ENCODE measurements at places on chromosomes 16 and 17.

- DNase-seq, result no peak
Observed at GRCh38 chr16:65062736-65063583, 58.9 kb downstream of the CDH11 start.

GRCh38 chr16:2484898-2485508 lies 10.1 kb downstream of the TBC1D24 start:
- no peak for DNase-seq

GRCh38 chr16:31441956-31442355 lies 633 bp downstream of the ZNF843 start:
- no peak for DNase-seq

DNA sequence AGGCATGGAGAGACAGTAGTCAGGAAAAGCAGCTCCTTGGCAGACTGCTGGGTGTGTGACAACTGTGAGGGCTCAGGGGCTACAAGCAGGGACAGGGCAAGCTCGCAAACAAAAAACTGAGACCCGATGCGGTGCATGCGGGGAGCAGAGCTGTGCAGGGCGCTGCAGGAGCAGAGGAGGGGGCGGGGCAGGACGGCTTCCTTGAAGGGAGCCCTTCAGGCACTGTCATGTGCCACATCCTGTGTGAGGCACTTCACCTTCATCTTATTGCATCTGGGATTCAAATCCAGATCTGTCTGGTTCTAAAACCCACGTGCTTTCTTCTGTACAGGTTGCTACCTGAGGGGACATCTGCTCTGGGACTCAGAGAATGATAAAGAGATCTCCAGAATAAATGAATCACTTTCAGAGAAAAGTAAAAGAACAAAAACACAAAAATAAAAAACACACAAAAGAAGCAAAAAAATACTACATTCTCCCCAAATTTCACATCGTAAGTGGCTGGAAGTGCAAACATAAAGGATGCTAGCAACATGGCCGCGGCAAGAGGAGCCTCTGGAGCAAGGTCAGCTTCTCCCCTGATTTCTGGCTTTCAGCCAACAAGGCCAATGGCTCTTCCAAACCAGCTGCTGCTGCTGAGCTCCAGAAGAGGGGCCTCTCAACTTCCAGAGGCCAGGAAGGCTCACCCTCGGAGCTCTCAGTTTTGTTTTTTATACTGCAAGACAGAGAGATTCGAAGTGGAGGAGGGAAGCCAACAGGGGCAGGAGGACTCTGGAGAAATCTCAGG lies 14.2 kb downstream of the LYRM9 start:
- no peak for DNase-seq

DNA sequence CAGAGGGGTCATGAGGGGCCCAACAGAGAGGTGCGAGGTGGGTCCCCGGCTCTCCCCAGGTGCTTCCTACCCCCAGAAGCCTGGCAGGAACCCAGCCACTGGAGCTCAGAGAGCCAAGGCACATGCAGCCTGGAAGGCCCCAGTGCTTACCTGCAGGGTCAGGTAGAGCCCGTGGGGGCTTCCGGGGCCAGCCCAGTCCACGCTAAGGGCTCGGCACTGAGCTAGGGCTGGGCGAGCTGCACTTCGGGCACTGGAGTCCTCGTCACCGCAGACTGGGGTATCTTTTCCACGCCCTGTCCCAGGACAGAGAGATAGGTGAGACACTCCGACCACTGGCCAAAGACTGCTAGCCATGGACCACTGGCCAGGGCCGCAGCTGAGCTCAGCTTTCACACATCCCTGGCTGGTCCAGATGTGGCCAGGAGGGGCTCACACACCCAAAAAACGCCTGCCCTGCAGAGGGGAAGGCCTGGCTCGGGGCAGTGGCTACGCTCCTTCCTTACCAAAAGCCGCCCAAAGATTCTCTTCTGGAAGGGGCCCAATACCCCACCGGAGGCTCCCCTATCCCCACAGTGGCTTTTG lies 7.4 kb downstream of the KIFC3 start:
- DNase-seq, result no peak

GRCh38 chr16:967077-967541 lies 3.7 kb downstream of the LMF1 start:
- DNase-seq, result no peak

DNA sequence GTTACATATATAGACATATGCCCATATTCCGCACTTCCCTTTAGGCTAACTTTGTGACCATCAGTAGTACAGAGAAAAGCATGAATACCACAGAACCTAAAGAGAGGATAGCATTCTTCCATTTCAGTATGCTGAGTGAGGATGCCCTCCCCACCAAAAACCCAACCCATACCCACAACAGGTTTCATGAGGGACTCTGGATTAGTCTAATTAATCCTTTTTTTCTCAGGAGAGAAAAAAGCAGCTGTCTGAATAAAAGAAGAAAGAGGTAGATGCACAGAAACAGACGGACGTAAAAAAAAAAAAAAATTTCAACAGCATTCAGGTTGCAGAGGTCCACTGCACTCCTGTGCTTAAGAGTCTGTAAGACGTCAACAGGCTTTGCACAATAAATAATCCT lies 6.7 kb downstream of the MMD start:
- DNase-seq, result no peak

DNA sequence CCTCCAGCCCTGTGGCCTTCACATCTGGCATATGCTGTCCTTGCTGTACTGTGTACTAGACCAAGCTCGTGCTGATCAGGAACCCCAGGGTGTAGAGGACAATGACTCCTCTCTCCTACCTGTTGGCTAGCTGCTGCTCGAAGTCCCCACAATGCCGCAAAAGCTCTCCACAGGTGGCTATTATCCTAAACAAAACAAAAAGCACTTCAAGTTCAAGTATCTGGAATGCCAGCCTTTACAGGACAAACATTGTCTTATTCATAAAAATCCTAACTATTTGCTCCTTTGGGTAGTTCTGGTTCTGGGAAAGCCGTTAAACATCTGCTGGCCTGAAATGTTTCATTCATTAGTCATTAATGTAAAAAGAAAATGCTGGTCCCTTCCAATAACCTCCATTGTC lies 42.8 kb downstream of the COG7 start:
- no peak for DNase-seq

DNA sequence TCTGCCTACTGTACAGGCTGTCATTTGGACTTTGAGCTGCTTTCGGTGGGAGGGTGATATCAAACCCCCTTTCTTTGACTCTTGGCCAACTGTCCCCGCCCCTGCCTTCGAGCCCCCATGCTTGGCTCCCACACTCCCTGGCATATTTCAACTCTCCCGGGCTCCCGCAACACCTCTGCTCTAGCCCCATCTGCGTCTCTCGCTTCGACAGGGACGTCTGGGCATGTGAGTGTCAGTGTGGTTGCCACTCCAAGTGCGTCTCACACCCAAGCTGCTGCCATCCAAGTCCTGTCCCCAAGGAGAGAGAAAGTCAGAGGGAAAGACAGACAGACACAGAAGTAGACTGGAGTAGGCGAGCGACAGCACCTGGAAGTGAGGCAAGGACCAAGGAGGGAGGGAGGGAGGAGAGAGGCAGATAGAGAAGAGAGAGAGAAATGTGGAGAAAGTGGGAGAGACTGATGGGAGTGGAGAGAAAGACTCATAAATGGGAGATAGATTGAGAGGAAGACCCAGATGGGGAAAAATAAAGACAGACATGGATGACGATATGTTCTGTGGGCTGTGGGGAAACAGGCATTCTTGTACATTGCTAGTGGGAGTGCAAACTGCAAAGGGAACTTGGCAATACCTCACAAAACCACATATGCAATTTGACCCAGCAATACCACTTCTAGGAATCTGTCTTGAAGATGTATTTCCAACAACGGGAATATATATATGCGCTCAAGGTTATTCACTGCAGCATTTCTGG lies 11.8 kb downstream of the STARD3 start:
- no peak for DNase-seq

DNA sequence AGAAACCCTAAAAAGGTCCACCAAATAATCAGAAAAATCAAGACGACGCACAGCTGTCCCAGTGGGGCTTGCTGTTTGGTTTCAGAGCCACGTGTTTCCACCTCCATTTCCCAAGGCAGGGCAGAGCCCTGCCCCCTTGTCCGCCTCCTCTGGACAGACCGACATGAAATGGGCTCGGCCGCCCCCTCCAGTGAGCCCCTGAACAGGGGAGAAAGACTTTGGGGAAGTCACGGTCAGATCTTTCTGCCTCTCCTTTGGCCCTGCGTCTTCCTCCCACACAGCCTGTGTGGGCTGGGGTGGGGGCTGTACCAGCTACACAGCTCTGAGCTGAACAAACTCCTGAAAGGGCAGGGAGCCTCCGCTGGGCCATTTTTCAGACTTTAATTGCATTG lies 230.7 kb downstream of the ENGASE start:
- no peak for DNase-seq

DNA sequence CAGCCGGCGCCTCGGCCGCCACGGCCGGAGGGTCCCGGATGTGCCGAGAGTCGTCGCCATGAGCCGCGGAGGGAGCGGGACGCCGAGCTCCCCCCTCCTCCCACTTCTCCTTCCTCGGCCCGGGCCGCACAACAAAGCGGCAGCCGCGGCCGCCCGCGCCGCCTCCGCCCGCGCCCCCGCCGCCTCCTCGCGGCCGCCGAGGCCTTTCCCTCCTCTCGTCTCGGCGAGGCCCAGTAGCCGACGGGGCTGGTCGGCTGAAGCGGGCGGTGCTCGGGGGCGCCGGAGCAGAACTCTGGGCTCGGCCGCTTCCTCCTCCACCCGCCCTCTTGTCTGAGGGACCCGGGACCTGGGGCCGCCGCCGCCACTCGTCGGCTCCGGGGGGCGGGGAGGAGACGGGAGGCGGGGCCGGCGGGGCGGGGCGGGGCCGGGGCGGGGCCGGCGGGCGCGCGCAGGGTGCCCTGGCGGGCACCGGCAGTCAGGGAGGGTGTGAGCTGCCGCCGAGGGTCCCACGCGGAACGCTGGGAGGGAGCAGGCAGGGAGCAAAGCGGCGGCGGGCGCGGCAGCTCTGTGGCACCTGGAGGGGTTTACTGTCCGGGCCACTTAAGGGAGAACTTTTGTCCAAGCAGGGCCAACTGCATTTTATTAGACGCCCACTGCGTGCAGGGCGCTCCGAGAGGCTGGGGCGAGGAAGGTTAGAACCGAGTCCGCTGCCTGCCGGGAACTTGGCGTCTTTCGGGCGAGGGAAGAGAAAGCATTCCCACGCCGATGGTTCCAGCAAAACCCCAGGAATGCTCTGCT lies at the start of gene SMURF2:
TSS of gene SMURF2 (minus strand) at position 332 of the 798 bp plus-strand sequence. CDS start 427 bp downstream, outside the sequence.
- no peak for DNase-seq

DNA sequence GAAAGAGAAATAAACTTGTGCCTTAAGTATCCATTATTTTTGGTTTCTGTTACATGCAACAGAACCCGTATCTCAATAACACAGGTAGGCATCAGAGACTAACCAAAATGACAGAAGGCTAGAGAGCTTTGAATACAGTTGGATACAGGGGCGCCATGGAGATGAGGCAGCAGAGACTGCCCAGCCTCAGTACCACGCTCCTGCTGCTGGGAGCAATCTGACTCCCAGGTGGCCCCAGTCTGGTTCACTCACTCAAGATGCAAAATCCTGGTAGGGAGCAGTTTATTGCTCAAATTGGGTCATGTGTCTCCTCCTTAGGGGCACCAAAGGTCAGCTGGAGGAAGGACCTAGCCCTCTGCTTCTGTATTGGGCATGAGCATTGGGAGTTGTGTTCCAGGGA lies 218.9 kb downstream of the USP22 start:
- DNase-seq, result no peak

- no peak for DNase-seq
Observed at GRCh38 chr17:81491181-81491581, 21.4 kb downstream of the ACTG1 start.

- no peak for DNase-seq
Observed at GRCh38 chr17:60604686-60605334, 4.8 kb downstream of the PPM1D start.

- DNase-seq, result no peak
Observed at GRCh38 chr17:58574025-58574424, 59.6 kb upstream of the MTMR4 start.

GRCh38 chr17:71516149-71516548 lies 604.7 kb upstream of the SOX9 start:
- no peak for DNase-seq

GRCh38 chr17:59439741-59440211 lies 108.3 kb downstream of the YPEL2 start:
- no peak for DNase-seq

GRCh38 chr17:71472809-71473789 lies 647.7 kb upstream of the SOX9 start:
- no peak for DNase-seq

DNA sequence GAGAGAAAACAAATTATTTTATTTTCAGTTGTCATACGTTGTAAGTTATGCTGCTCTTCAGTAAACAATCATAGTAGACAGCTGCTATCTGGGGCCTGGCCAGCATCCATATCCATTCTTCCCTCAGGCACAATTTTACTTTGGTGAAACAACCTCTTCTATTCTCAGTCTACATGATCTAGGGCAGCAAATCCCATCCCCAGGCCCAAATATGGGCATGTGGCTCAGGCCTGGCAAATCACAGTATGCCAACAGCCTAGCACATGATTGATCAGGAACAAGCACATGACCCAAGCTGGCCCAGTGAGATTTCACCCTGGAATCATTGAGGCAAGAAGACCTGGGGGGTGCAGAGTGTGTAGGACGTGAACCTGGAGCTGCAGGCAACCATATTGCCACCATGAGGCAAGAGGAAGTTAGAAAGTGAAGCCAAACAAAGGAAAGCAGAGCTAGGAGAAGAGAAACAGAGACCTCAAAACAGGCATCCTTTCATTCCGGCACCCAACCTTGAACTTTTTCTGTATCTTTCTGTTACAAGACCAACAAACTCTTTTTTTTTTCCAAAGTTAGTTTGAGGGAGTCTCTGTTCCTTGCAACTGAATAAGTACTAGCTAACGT lies 10.3 kb upstream of the ABCC12 start:
- DNase-seq, result no peak

- no peak for DNase-seq
Observed at GRCh38 chr17:64941045-64941444, 21.8 kb upstream of the LRRC37A3 start.

GRCh38 chr16:85003725-85004586 lies 7.4 kb downstream of the ZDHHC7 start:
- no peak for DNase-seq

DNA sequence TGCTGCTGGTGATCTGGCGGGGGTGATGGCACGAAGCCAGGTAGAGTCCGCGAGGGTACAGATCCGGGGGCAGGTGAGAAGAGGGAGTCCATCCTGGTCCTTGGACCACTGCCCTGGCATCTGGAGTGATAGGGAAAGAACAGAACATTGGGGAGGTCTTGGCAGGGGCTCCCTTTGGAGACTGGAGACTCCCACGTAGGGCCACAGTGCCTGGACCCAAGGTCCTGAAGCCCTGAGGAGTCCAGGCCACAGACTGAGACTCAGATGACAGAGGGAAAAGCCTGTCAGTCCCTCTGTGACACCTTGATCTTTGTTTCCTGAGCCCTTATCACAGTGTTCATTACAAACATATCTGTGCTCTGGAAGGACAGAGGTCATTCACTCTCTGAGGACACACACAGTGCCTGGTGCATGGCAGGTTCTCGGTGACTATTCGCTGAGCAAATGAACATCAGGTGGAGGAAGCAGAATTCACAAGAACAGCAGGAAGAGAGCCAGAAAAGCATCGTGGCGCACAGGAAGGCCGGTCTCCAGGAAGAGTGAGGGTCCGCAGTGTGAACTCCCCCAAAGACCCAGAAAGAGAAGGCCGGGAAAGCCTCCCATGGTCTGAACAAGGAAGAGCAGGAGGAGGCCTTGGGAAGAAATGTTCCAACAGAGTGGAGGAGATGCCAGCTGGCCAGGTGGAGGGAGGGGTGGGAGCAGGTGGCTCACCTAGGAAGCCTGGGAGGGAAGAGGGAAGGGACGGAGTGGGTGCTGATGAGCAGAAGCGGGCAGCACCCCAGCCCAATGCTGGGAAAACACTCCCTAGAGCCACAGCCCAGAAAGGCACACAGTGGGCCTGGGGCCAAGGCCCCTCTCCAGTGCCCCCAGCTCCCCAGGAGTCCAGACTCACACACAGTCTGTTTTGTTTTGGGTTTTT lies 20.5 kb downstream of the PEMT start:
- DNase-seq, result no peak

GRCh38 chr16:66266436-66267291 lies 99.8 kb upstream of the CDH5 start:
- no peak for DNase-seq
